IMR-90 (cell line): ENCODE measurements at places on chromosomes 5 and 9.

GRCh38 chr5:19950897-19951296, 37.1 kb downstream of the CDH18 start:
- no peak for DNase-seq

DNA sequence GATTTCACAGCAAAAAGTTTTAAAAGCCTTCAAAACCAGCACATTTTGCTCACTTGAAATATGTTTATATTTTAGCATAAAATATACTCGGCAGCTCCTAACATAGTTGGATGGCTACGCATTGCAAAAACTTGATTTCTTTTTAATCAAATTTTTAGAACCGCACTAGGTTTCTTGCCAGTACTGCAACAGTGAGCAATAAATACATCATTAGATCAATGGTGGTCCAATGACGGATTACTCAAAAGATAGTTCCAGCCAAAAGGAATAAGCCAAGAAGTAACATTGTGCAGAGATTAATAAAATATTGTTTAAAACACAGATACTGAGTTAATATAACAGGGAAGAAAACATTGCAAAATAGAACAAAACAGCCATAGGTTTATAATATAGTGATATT, 5.5 kb downstream of the MARCHF3 start:
- DNase-seq: no peak

DNA sequence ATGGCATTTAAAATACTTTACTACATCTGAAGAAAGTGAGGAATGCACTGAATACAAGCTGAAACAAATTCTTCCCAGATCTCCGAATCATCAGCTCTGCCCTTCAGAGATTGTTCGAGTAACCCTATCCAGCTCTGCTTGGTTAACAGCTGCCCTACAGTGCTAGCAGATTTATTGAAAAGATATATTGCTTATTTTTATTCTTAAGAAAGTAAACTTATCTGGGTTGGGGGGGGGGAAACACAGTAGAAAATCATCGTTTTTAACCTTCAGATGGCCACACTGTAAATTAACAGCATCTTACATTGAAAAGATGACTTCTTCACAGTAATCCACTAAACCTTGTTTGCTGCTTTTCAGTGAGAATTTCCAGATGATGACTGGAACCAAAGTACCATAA, 210.8 kb downstream of the NFIB start:
- peak; percentile 23 for DNase-seq

DNA sequence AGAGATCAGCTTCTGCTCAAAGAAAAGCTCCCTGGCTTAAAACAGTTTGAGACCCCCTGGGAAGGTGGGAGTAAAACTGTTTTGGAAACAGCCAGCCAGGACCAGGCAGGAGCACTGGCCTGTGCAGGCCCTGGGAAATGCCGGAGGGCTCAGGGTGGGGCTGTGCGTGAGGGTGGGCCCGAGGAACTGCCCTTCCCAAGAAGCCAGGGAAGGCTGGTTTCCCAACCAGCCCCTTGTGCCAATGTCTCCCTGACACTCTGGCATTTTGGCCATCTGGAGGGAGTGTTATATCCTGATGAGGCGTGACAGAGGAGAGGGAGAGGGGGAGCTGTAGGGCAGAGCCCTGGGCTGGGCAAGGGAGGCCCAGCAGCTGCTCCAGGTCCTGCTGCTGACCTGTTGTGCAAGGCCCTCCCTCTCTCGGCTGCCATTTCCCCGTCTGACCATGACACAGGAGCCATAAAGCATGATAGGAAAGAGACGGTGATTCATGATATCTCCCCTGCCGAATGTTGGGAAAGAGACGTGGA, 16.1 kb downstream of the OLFML2A start:
- DNase-seq: peak; percentile 49

DNA sequence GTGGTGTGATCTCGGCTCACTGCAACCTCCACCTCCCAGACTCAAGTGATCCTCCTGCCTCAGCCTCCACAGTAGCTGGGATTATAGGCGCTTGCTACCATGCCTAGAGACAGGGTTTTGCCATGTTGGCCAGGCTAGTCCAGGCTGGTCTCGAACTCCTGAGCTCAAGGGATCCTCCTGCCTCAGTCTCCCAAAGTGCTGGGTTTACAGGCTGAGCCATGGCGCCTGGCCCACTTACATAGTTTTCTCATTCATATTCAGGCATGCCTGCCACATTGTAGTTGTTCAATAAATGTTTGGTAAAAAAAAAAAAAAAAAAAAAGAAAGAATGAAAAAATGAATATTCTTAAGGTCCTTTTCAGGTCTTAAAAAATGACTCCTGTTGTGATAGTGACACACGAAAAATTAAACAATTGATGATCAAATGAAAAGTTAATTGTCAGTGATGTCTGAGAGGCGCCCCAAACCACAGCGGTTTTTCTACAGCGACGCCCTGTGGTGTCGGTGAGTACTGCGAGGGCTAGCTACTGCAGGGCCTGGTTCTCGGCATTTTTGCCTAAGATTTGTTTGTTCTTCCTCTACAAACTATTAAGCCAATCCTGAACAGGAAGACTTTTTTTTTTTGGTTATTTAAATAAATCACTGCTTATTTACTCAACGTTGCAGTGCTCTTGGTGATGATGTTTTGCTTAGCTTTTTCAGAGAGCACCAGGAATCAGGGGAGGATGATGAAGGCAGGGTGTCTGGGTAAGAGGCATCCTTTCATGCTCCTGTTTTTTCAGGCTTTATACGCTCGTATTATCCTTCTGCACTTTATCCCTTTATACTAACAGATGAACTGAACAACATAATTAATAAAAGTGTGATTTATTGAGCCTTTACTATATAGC, 67.0 kb upstream of the DPYSL3 start:
- peak; percentile 29 for DNase-seq

DNA sequence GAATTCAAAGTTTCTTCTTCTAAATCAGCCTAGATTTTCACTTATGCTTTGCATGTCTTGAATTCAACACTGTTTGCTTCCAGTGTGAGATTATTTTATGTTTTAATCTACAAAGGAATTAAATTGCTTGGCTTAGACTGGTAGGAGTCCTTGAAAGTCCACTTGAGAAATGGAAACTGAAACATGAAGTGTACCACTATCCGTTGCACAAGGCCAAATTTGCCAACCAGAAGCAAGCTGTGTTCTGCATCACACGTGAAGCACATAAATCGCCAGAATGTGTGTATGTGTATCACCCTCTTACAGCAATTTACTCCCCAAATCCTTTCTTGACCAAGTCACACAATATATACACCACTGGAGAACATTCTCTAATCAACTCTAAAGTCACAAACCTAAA, 10.3 kb downstream of the SEMA6A start:
- DNase-seq: no peak
